Left colon (tissue), 2 donors: ENCODE measurements at places on chromosomes 4 and X. TPM values are rescaled to one million over a fixed set of nuclear protein-coding genes. Genes with fewer than 3 reads are reported as not detected.

GRCh38 chr4:8331575-8331955 lies 62.0 kb downstream of the HTRA3 start:
- DNase-seq, result no peak

DNA sequence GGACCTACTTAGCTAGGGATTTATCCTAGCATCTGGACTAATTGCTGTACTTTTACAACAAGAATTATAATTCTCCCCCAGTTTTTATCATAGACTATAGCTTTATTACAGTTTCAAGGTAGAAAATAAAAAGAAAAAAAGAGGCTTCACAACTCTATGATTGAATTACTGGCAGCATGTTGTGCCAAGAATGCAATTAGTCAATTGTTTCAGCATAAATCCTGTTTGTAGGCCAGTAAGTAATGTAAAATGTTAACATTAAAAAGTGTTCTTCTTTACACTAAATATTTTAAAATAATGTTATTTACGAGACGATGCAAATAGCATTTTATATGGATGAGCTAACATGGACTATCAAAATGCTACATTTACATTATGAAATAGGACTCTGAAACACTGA lies 228.4 kb downstream of the MAPK10 start:
- DNase-seq, result no peak

DNA sequence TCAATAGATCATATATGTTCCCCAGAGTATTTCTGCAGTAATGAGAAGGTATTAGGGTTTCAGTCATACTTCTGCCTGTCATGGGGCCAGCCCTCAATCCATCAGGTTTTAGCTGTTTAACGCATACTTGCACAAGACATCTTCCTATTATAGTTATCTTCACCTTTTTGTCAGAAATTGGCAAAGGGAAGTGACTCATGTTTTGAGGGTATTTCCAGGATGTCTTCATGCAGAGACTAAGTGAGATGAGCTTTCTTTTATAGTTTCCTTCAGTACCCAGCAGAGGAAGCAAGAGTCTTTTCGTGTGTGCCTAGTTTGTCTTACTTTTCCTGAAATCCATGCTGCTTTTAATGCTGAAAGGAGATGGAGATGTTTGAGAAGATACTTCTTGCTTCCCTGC lies 9.5 kb downstream of the CSTF2 start:
- DNase-seq, result no peak

The CT47B1 gene
- not detected for total RNA-seq

The AR gene
- 0.37 TPM for total RNA-seq

The PASD1 gene
- total RNA-seq, result not detected

The FRAS1 gene
- 1.8 TPM for total RNA-seq
